Activated naive CD4-positive, alpha-beta T cell treated with Interleukin-2 at 50 U/mL for 16 hours (primary cell): ENCODE measurements at places on chromosomes 4 and X.
A peak's percentile ranks its signal among the peaks of the same experiment; 100 is the strongest.

GRCh38 chr4:141376769-141377168 lies 156.1 kb downstream of the ZNF330 start:
- no peak for DNase-seq

GRCh38 chr4:28444886-28445496 lies 1584.3 kb downstream of the STIM2 start:
- no peak for DNase-seq

DNA sequence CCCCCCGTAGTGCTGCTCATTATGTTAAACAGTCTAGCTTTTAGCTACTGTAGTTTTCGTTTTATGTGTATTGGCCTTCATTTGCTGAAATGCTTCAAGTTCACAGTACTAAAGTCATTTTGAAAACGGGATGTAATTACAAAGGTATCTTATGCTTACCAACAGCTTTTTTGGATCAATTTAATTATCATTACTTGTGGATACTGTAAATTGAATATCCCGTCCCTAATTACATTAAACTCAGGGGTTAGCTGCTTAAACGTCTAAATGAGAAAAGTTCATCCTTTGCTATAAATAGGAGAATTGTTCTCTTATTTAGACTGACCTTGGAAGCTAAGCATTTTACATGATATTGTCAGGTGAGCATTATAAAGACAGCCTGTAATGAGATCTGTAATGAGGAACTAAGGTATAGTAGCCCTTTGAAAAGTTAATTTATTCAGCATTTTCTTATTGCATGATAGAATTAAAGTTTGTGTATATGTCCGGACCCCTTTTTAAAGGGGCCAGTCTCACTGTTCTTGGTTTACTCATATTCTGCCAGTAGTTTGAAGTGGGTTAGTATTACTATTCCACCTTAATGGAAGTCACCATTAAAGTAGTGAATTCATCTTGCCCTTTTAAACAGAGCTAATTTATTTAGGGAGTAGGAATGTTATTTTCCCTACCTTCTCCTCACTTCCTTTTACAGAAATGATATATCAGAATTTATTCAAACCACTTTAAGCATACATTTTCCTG lies 252.6 kb downstream of the TENM3 start:
- DNase-seq: no peak

- DNase-seq: no peak
Measured at GRCh38 chr4:122625156-122625555, 4.3 kb upstream of the IL21 start.

- DNase-seq: no peak
Measured at GRCh38 chrX:107610667-107611066, 17.6 kb upstream of the PRPS1 start.

- DNase-seq: no peak
Measured at GRCh38 chrX:19122641-19123009, 357 bp upstream of the ADGRG2 start.

DNA sequence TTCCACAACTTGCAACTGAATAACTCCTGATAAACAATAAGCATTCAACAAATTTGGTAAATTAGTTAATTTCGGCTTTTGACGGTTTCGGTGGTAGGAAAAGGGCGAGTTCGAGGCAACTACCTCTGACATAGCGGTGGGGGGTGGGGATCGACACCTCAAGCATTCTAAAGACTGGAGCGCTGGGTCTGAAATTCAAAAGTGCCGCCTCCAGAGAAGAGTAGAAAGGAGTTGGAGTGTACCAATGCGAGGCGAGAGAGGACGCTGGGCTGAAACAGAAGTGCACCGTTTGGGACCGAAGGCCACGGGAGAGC lies 725 bp downstream of the SMC1A start:
- DNase-seq: no peak

GRCh38 chr4:120517966-120518365 lies 404.6 kb downstream of the PRDM5 start:
- DNase-seq: no peak

DNA sequence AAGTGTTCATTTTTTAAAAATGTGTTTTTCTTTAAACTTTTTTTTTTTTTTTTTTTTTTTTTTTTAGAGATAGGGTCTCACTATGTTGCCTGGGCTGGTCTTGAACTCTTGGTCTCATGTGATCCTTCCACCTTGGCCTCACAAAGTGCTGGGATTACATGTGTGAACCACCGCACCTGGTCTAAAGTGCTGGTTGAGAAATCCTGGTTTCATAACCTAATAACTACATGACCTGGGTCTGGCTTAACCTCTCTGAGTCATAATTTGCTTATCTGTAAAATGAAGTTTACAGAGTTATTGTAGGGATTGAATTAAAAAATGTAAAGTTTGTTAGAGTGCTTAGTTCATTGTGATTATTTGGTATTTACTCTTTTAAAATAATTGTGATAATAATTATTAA lies 5.2 kb downstream of the HSD17B13 start:
- DNase-seq: no peak

DNA sequence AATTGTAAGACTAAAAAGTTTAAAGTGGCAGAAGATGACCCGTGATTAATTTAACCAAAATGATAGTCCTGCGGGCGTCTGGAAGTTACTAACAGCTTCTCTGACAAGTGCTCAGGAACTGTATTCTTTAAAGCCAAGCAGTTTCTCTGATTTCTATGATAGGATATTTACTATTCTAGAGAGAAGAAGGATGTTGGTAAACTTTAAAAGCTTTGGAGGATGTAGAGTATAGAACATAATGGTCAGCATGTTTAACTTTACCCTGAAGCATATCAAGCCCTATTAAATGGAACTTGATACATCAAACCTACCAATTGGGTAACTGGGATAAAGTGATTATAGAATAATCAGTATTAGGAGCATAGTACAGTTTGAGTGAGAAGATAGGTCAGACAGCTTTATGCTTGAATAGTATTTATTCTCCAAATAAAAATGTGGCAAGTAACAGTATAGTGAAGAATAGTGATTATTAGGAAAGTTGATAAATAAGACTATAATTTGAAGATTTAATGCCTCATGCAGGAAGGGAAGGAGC lies 1.8 kb downstream of the STIM2 start:
- no peak for DNase-seq

- DNase-seq: no peak
Measured at GRCh38 chr4:188695261-188695660, 556.0 kb downstream of the TRIML1 start.

- DNase-seq: no peak
Measured at GRCh38 chrX:1595711-1596060, 4.3 kb downstream of the AKAP17A start.

DNA sequence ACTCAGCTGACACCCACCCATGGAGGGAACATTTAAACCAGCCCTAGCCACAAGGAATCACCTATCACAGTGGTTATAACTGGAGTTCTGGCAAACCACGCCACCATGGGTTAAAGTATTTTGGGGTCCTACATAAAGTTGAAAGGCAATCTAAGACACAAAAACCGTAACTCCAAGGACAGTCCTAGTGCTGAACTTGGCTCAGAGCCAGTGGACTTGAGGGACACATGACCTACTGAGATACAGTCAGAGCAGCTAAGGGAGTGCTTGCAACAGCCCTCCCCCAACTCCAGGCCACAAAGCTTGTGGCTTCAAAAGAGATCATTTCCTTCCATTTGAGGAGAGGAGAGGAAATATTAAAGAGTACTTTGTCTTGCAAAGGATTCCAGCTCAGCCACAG lies 300.5 kb downstream of the FGF13 start:
- DNase-seq: no peak

- no peak for DNase-seq
Measured at GRCh38 chrX:119990556-119991004, 47.0 kb upstream of the NKAP start.

- DNase-seq: no peak
Measured at GRCh38 chr4:73006286-73006990, 63.1 kb downstream of the COX18 start.

- no peak for DNase-seq
Measured at GRCh38 chrX:41116948-41117347, 31.7 kb downstream of the USP9X start.

DNA sequence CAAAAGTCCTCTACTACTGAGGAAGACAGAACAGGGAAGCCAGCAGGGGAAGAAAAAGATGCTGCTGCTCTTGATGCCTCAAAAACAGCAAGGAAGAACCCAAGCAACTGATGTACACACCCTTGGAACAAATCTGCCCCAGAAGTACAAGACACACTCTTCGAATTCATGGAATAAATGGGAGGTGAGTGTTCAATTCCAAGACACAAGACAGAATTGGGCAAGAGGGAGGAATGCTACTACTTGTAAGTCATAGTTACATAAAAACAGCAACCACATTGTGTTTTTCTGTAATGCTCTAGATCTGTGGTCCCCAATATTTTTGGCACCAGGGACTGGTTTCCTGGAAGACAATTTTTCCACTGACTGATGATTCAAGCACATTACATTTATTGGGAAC lies 58.0 kb upstream of the H2AZ1 start:
- DNase-seq: no peak

GRCh38 chr4:44916411-44916810 lies 190.1 kb upstream of the GNPDA2 start:
- no peak for DNase-seq

GRCh38 chrX:49171752-49172279 lies at the start of gene PLP2:
TSS of gene PLP2 (plus strand) at chrX:49171898. CDS start at chrX:49172001, 103 bp downstream.
- peak; percentile 75 for DNase-seq

- peak; percentile 26 for DNase-seq
Measured at GRCh38 chrX:152632445-152633097, 5.1 kb upstream of the GABRQ start.

DNA sequence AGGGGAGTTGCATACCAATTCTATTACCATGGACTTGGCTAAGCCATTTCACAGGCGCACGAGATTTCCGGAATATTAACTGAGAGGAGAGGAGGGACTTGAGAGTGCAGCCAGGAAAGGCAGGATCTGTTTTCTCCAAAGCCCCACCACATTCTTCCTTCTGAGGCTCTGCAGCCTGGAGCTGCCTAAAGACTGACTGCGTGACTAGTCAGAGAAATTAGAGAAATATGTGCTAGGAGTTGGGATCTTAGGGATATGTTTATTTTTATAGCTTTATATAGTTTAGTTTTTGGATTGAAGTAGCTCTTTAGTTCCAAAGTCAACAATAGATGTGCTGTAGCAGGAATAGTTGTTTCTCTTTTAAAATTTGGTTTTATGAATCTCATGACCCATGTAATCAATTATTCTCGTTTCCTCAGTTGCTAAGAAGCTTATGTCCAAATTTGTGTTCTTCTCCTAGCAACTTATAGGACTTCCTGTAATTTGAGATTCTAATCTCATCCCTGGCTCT lies 300.1 kb upstream of the DDX53 start:
- no peak for DNase-seq

- no peak for DNase-seq
Measured at GRCh38 chr4:140158365-140159030, 4.5 kb upstream of the MAML3 start.

DNA sequence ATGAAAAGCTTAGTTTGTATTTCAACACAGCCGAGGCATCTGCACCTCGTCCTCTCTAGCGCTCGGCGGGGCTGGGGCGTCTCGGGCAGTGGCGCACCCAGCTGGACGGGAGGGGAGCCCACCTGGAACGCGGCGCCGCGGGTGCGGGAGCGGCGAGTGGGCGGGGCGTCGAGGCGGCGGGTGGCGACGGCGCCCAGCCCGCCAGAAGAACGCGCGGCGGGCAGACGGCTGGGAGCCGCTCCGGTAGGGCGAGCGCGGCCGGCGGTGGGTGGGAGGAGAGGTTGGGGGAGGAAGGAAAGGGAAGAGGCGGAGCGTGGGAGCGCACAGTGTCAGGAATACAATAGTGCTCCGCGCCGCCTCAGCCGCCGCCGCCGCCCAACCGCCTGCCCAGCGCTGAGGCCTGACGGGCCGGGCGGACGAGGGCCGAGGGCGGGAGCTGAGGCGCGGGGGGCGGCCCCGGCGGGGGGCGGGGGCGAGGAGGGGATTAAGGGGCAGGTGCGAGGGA lies at the start of gene JADE3:
TSS of gene JADE3 (plus strand) at position 324 of the 505 bp plus-strand sequence. CDS start 72,474 bp downstream, outside the sequence.
- peak; percentile 24 for DNase-seq

- no peak for DNase-seq
Measured at GRCh38 chrX:79524642-79525041, 157.5 kb upstream of the ITM2A start.

GRCh38 chrX:40253771-40254170 lies 156.0 kb upstream of the BCOR start:
- no peak for DNase-seq

DNA sequence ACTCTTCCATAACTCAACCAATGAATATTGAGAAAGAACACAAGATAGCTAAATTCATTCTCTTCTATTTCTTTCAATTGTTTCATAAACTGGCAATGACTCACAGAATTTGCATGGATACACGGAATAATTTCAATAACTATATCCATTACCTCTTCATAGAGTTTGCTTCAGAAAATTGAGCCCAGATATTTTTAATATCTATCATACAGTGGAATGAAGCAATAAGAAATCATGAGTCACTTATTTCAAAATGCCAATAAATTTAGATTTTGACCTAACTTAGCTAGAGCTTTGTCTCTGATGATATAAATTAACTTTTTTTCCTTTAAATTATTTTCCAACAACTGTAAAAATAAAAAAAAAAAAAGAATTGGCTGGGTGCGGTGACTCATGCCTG lies 22.2 kb upstream of the MANBA start:
- DNase-seq: no peak

GRCh38 chrX:23374291-23374690 lies 39.6 kb downstream of the PTCHD1 start:
- no peak for DNase-seq

DNA sequence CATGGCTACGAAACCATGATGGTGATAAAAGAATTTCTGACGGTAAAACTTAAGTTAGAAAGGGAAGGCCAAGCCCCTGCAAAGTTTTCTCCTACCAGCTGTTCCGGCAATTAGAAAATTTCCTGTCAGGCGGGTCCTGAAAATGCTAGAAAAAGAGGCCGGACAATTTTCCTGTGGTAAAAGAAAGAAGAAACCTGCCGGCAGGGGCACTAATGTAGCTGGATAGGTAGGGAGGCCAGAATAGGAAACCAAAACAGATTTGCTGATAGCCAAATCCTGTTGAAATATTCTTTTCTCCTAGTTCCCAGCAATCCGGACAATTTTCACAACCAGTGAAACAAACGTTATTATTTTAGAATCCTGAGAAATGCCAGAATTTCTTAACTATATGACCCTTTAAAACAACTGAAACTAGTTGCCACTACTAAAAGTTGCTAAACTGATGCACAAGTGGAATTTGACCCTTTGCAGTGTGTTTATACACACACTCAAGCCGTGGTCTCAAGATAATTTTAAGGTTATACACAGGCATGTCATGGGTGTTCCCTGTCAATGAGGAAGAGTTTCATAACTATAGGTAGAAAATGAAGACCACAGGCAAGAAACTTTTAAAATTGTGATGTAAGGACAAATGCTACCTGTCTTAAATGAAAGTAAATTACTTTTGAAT lies 47.7 kb downstream of the RPS6KA3 start:
- no peak for DNase-seq

DNA sequence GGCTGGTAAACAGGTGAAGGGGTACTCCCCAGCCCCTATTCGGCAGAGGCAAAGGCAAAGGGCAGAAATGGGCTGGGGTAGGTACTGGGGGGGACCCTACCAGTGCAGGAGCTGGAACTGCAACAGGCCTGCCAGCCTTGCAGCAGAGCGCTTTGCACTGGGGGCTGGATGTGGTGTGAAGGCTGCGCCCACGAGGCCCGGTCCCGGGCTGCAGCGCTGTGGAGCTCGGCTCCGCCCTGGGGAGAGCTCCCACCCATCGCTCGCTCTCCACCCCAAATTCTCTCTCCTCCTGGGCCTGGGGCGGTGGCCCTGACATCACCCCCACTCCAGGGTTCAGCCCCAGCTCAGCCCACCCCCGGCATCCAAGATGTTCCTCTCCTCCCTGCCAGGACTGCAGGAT lies 24.2 kb downstream of the IQSEC2 start:
- DNase-seq: no peak

GRCh38 chr4:112119353-112119783 lies 25.9 kb upstream of the FAM241A start:
- DNase-seq: peak; percentile 20

GRCh38 chr4:81609844-81610243 lies 138.1 kb upstream of the RASGEF1B start:
- no peak for DNase-seq
